Fibroblast of villous mesenchyme (primary cell): ENCODE measurements at places on chromosomes 6 and 20.
A peak's percentile ranks its signal among the peaks of the same experiment; 100 is the strongest.

DNA sequence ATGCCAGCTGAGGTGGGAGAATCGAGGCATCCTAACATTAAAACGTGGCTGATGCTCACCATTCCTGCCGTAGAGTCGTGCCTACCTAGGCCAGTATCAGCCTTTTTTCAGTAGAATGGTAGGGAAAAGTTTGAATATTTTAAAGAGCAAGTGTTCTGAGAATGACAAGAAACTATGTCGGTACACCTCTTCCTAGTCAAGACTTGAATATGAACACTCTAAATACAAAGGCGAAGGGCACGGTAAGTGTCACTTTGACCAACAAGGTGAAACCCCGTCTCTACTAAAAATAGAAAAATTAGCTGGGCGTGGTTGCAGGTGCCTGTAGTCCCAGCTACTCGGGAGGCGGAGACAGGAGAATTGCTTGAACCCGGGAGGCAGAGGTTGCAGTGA lies 1.0 kb downstream of the GINM1 start:
- no peak for DNase-seq

DNA sequence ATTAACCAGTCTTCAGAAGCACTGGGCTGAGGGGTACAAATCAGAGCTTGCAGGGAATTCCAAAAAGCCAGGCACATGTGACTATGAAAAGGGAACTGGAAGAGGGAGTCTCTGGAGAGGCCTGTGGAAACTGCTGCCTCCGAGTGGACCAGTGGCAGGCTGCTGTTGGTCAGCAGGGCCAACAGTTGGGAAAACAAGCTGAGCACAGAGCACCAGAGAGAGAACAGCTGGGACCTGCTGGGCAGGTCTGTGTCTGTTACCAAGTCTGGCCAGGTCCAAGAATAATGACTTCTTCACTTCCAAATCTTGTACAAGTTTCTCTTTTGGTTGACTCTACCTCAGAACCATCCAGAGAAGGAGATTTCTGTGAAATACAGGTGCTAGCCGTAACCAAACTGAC lies 81.4 kb downstream of the LIN28B start:
- peak; percentile 7 for DNase-seq

DNA sequence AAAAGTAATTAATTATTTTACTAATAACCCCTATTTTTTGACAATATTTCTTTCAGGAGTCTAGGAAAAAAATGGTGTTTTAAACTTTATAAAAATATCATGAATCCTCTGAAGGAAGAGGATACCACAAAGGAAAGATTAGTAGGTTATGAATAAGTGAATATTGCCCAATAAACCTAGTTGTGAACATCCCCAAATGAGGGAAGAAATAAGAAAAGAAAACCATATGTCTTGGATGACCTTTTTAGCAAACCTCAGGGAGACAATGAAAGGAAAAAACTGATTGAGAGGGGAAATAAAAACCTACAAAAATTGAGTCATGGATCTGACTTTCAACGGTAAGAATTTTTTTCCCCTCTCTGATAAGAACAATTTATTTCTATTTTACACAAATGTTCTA lies 34.4 kb downstream of the TENT5A start:
- DNase-seq = no peak

- no peak for DNase-seq
Observed at GRCh38 chr6:32224696-32225095, 829 bp upstream of the NOTCH4 start.

DNA sequence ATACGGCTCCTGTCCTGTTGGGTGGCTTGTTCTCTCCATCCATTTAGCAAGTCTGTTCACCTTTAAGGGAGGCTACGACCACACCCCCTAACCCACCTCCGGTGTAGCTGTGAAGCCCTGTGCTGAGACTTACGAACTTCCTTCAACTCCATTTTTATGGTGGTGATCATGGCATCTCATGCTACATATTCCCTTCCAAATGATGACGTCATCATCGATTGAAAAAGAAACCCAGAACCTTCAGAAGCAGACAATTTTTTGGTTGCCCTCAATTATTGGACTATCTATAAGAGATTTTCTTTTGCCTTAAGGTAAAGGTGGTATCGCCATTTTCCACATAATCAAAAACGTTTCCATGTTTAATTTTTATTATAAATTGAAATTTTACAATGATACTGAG lies 389.0 kb downstream of the CBLN4 start:
- DNase-seq = no peak

DNA sequence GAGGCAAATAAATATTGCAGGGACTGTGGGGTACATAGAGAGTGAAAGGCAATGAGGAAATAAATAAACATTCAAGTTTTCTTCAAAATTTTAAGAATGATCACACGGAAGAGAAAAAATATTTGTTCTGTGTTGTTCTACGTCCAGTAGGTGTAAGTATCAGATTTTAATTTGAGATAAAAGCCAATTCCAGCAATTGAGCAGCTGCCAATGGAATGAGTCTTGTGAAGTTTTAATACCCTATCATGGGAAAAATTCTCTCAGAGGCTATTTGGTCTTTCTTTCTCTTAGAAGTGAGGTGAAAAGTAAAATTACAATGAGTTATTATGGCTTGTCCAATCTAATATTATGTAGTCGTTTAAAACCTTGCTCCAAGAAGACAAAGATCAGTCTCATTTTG lies 195.7 kb upstream of the CITED2 start:
- DNase-seq = no peak

- no peak for DNase-seq
Observed at GRCh38 chr6:95099410-95099809, 477.9 kb upstream of the MANEA start.

- no peak for DNase-seq
Observed at GRCh38 chr6:86959656-86960055, 22.3 kb downstream of the HTR1E start.

- DNase-seq = no peak
Observed at GRCh38 chr20:56440346-56441007, 27.9 kb upstream of the RTF2 start.

GRCh38 chr6:116543149-116543548 lies 2.3 kb downstream of the TRAPPC3L start:
- no peak for DNase-seq

DNA sequence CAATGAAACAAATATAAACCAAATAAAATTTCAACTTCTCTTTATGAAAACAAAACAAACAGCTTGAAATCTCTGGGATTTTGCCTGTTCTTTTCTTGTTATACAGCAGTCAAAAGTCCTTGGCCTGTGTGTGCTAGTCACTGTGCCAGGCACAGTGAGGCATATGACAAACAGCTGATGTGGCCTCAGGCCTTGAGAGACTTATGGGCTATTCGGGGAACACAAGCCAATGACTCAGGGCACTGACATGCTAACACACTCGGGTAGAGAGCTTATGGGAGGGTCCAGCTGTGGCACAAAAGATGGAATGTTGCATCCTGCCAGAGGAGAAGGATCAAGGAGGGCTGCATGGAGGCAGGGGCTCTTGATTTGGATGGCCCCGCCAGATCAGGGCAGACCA lies 95.4 kb upstream of the NKX2-2 start:
- no peak for DNase-seq

- no peak for DNase-seq
Observed at GRCh38 chr6:123888771-123889513, 85.3 kb downstream of the NKAIN2 start.

- DNase-seq = no peak
Observed at GRCh38 chr6:42195415-42195814, 659 bp upstream of the GUCA1B start.

DNA sequence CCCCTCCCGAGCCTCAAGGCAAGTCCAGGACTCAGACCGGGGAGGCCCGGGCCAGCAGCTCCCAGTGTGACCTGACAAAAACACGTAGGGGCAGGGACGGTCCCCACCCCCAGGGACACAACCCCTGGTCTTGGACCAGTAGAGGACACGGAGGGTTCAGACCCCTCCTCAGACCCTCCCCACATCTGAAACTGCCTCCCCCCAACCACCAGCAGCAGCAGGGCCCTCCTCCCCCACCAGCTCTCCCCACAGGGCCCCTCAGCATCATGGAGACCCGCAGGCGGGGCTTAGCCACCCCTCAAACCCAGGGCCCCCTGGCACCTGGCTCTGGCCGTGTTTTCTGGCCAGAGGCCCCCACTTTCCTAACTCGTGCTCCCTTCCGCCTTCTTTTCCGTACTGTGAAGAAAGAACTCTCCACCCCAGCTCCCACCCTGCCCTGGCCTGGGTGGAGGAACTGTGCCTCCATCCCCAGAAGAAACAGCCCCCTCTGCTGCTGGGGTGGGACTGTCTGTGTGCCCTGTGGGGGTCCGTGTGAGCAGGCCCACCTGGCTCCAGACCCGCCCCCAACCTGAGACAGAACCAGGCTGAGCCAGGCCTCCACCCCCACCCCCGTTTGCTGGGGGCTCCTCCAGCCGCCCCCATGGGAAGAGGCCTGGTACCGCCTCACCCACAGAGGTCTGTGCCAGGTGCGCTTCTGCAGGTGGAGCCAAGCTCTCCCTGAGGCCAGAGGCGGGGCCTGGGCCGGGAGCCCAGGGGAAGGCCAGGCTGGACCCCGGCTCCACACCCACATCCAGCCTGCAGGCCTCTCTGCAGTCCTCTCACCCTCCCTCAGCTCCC lies 39.0 kb upstream of the MDFI start:
- no peak for DNase-seq

DNA sequence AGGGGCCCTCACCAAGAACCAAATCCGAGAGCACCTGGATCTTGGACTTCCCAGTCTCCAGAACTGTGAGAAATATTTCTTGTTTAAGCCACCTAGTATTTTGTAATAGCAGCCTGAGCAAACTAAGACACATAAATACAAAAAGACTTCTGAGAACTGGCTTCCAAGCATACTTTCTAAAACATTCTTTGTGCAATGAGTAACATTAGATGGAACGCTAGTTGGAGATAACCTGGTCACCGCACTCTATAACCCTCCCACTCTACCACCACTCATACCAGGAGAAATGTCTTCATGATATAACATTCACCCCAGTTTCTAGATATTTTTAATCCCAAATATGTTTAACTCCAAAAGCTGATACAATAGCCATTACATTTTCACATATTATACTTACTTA lies 169.5 kb upstream of the THEMIS start:
- no peak for DNase-seq

- DNase-seq = peak; percentile 99
Observed at GRCh38 chr6:108558372-108559096, 2.2 kb upstream of the FOXO3 start.

GRCh38 chr6:146543211-146543939 lies at the start of gene RAB32:
RAB32 (plus strand) TSS chr6:146543833; CDS start chr6:146543872, 39 bp downstream.
- peak; percentile 95 for DNase-seq

- peak; percentile 78 for DNase-seq
Observed at GRCh38 chr6:45712786-45713185, 302.9 kb downstream of the CLIC5 start.

DNA sequence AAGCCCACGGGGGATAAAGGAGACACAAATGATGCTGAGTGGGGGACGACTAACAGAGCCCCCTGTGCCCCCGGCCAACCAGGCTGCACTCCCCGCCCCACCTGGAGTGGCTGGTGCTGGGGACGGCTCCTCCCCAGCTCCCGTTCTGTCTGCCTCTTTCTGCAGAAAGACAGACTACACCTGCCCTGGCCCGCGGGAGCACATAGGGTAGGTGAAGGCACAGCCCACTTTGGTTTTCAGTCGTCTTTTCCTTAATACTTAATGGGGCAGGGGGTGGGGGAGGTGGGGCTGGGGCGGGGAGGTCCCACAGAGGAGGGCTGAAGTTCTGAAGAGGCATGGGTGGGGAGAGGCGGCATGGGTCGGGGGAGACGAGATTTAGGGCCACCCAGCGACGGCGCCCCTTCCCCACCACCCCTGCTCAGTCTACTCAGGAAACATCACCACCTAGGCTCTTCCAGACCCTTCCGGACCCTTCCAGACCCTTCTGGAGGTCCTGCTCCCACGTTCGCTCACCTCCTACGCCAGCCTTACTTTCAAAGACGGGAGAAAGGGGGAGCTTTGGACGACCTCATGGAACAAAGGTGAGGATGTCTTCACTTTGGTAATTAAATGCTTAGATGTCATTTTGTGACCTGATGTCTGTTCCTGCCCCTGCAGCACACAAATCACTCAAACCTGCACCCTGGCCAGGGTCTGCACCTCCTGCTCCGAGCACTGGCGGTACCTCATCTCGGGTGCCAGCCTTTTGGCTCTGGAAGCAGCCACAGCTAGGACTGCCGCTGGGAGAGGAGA lies 21.2 kb upstream of the FRMD1 start:
- no peak for DNase-seq

- no peak for DNase-seq
Observed at GRCh38 chr20:38383147-38383546, 36.9 kb downstream of the LBP start.

- DNase-seq = peak; percentile 68
Observed at GRCh38 chr6:134436950-134437349, 119.0 kb upstream of the SGK1 start.

DNA sequence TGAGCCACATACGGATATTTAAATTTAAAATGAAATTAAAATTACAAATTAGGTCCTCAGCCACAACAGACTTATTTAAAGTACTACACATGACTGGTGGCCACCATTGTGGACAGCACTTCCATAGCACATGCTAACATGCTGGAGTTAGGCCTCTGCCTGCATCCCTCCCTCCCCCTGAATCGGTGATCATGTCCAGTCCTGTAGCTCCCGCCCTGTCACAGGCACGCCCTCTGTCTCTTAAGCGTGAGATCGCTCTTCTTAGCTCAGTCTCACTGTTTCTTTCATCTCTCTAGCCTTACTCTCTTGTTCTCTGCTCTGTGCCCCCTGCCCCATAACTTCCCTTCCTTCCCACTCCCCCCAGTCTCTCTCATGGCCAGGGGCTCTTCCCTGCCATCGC lies 28.9 kb downstream of the ELMO2 start:
- no peak for DNase-seq
